ENCODE measurements at places on chromosomes 11 and 22.

GRCh38 chr11:105000167-105000566 lies 22.8 kb downstream of the CASP5 start:
- peak; percentile 23 for DNase-seq

DNA sequence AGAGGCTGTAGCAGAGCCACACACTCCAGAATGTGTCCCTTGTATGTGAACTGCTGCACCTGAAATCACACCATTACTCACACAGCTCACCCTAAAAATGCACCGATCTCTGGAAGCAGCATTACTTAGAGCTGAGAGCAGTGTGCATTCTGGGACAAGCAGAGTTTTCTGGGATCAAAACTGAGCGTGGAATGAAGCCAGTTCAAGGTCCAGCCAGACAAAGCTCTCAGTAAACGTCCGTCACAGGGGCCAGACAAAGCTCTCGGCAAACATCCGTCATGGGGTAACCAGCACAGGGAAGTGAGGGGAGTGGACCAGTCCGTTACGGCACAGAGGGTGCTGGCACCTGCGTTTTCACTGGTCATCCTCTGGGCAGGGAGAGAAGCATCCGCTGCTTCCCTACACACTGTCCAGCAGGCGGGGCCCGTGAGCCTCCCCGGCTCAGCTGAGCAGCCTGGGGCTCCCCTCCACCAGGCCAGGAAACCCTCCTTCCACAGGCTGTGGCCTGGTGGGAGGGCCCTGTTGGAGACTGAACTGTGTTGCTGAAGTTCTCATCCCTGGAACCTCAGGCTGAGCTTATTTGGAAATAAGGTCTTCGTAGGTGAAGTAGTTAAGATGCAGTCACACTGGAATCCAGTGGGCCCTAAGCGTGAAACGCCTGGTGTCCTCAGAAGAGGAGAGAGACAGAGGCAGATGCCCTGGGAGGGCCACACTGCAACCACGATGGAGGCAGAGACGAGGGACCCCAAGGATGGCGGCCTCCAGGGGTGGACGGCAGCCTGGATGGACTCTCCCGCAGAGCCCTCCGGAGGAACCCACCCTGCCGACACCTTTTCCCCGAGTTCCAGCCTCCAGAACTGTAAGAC lies 883.9 kb downstream of the BRD1 start:
- no peak for DNase-seq

DNA sequence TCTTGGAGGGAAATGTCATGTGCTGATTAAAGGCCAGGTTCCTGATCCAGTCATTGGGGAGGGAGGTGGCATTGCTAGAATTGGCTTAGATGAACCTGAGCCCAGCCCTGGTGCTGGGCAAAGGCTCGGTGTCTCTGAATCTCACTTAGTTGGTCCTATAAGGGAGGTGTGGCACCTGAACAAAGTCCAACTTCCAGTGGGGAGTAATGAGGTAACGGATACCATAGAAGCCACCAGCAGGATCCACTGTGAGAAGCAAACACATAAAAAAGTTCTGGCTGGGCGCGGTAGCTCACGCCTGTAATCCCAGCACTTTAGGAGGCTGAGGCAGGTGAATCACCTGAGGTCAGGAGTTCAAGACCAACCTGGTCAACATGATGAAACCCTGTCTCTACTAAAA lies 26.6 kb downstream of the PRDM11 start:
- DNase-seq = no peak

GRCh38 chr11:95335989-95336388 lies 105.0 kb upstream of the SESN3 start:
- no peak for DNase-seq

GRCh38 chr11:117177534-117178209 lies 871 bp upstream of the SIDT2 start:
- DNase-seq = no peak

GRCh38 chr11:78649361-78650215 lies 74.9 kb upstream of the NARS2 start:
- DNase-seq = no peak

GRCh38 chr11:101552888-101553287 lies 30.9 kb downstream of the TRPC6 start:
- no peak for DNase-seq

- DNase-seq = no peak
These were observed 8.8 kb downstream of the UPB1 start for GRCh38 chr22:24503843-24504338.

- DNase-seq = no peak
These were observed 678.4 kb downstream of the OPCML start for GRCh38 chr11:132853886-132854285.

Measured in mesenchymal stem cell (in vitro differentiated cells and primary cell).